Spinal cord (tissue), 10 donors: ENCODE measurements at places on chromosomes 11 and 22. TPM values are rescaled to one million over a fixed set of nuclear protein-coding genes. Genes with fewer than 3 reads are reported as not detected.
A peak's percentile ranks its signal among the peaks of the same experiment; 100 is the strongest.

DNA sequence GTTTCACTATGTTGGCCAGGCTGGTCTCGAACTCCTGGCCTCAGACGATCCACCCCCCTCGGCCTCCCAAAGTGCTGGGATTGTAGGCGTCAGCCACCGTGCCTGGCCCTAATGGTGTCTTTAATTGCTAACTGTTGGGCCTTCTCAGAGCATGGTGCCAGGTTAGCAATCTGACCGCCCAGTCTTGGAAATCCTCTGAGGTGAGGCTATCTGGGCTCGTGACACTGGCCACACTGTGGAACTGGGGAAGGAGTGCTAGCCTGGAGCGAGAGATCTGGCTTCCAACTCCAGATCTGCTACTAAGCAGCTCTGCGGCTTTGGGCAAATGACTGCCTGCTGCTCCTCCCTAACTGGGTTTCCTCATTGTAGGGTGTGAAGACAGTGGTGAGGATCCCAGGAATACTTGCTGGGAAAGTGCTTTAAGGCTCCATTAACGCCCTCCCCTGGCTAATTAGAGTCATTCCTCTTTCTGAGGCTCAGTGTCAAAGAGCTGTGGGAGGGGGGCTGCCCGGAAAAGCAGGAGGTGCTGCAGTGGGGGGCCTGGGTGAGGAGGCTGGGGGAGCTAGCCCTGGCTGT is 35.4 kb downstream of the CHRDL2 start:
- no peak for DNase-seq
- no peaks in the 10 kb centered on the region for H3K36me3 ChIP-seq
- H3K4me1 ChIP-seq: peaks cover 3% of the 10 kb centered on the region

DNA sequence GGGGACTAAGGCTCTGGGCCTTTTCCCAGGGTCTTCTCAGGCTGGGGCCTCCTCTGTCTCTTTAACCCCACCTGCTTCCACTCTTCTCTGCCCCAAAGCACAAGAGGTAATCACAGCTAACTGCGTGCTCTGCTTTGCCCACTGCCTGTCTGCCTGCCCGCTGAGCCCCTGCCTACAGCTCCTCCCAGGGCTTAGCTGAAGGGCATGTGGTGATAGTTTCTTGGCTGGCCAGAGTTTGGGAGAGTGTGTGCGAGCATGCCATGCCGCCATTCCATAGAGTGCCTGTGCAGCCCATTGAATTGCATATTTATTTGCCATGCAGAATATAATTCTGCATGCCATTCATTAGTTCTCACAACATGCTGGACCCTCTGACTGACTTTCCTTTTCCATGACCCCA is 32.5 kb downstream of the PHLDB1 start:
- peaks cover 99% of the 10 kb centered on the region for H3K36me3 ChIP-seq
- no peaks in the 10 kb centered on the region for H3K27me3 ChIP-seq
- DNase-seq: no peak

DNA sequence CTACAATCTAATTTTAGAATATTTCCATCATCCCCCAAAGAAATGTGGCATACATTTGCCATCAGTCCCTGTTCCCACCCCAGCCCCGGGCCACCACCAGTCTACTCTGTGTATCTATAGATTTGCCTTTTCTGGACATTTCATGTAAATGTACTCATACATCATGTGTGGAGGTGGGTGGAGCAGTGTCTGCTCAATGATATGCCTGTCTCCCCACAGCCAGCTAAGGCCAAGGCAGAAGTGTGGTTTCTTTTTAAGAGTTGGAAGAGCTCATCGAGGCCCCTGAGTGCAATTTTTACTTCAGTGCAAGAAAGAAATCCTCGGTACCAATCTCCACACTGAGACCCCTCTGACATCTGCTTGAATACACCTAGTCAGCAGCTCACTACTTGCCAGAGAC is 80.5 kb downstream of the TP53I11 start:
- no peak overlapping the region for H3K4me3 ChIP-seq
- peaks cover 54% of the 10 kb centered on the region for H3K4me1 ChIP-seq
- no peak for DNase-seq
- no peaks in the 10 kb centered on the region for H3K27me3 ChIP-seq
- no peaks in the 10 kb centered on the region for H3K36me3 ChIP-seq

DNA sequence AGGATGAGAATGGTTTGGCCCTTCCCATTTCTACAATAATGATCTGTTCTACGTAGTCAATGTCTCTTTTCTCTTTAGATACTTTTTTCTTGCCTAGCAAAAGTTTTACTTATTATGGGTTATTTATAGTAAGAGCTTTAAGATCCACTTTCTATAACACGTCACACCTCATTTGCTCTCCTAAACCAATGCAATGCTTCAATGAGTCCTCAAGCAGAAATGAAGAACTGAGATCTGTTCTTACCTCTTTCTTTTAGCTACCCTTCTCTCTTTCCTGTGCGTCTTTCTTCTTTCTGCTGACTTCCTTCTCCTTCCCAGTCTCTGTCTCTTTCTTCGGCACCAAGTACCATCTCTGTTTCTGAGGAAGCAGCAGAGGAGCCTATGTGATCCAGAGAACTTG is 61.8 kb downstream of the SNX19 start:
- no peak overlapping the region for H3K27ac ChIP-seq
- no peak overlapping the region for H3K4me3 ChIP-seq
- H3K27me3 ChIP-seq: no peaks in the 10 kb centered on the region
- no peak for DNase-seq
- no peaks in the 10 kb centered on the region for H3K4me1 ChIP-seq

DNA sequence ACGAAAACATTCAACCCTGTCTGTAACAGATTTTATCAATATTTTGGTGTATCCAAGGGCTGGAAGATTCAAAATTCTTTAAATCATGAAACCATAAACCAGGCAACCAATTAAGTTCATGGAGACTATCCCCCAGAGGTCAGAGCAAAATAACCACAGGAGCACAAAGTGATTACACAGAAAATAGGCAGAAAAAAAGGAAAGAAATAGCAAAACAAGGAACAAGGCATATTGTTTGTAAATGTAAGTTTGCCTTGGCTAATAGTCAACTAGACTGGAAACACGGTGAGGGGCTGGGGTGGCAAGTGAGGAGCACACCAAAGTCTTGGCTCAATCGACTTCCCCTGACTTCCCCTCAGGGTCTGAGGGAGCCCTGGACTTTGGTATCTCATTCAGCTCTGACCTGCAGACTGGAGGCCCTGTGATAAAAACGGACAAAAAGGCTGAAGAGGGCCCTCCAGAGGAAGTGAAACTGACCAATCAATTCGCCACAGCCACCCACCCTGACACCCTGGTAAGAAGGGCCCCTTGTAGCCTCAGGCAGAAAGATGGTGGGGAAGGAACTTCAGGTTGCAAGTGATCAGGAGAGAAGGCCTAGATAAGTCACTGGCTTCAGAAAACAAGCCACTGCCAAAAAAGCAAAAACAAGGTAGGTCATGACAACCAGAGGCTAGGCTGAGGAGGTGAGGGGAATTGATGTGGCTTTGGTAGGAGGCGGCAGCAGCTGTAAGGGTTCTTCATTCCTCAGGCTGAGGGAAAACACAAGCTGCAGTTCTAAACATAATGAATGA is 1.8 kb downstream of the SIK3 start:
- peak overlapping the region; percentile 77 for H3K27ac ChIP-seq
- peaks cover 16% of the 10 kb centered on the region for H3K4me1 ChIP-seq
- no peaks in the 10 kb centered on the region for H3K36me3 ChIP-seq
- H3K4me3 ChIP-seq: peak overlapping the region; percentile 56
- no peak for DNase-seq
- no peaks in the 10 kb centered on the region for H3K27me3 ChIP-seq

DNA sequence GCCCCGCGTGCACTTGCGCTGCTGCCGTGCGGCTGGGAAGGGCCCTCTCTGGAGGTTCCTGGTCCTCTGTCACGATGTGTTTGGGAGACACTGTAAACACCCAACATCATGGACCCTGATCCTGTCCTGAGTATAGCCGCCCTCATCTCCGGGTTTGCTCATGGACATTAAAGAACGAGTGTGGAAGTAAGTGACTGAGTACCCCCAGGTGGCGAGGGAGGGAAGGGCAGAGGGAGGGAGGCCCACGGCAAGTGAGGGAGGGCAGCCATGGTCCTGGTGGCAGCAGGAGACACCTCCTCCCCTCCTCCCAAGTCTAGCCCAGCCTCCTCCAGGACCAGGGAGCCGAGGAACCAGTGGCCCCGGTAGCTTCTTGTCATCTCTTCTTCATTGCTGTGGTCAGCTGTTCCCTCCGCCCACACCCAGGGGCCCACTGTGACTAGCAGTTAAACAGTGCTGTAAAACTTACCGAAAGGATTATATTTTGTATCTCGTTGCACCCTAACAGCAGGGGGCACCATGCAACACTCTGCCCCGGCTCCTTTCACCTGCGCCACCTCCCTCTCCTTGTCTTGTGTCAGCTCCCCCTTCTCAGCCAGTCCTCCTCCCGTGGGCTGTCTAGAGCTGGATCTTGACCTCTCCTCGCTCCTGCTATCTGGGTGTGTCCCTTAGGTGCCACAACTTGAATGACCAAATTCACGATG is 566.5 kb upstream of the B3GAT1 start:
- no peaks in the 10 kb centered on the region for H3K36me3 ChIP-seq
- H3K27ac ChIP-seq: no peak overlapping the region
- DNase-seq: no peak
- H3K27me3 ChIP-seq: no peaks in the 10 kb centered on the region
- H3K4me3 ChIP-seq: no peak overlapping the region

- H3K27ac ChIP-seq: peak overlapping the region; percentile 2
- H3K4me3 ChIP-seq: peak overlapping the region; percentile 31
- H3K36me3 ChIP-seq: no peaks in the 10 kb centered on the region
- no peak for DNase-seq
- peaks cover 10% of the 10 kb centered on the region for H3K4me1 ChIP-seq
- H3K27me3 ChIP-seq: no peaks in the 10 kb centered on the region
These were observed 590 bp downstream of the SLCO2B1 start for GRCh38 chr11:75151346-75152047.

GRCh38 chr22:19689408-19689807 is 24.9 kb upstream of the SEPTIN5 start:
- no peaks in the 10 kb centered on the region for H3K27me3 ChIP-seq
- no peak overlapping the region for H3K4me3 ChIP-seq
- H3K27ac ChIP-seq: no peak overlapping the region
- H3K36me3 ChIP-seq: no peaks in the 10 kb centered on the region
- DNase-seq: no peak

- H3K4me3 ChIP-seq: no peak overlapping the region
- no peak overlapping the region for H3K27ac ChIP-seq
- no peak for DNase-seq
- peaks cover 26% of the 10 kb centered on the region for H3K27me3 ChIP-seq
These were observed 9.4 kb downstream of the KCNK7 start for GRCh38 chr11:65586247-65586630.

DNA sequence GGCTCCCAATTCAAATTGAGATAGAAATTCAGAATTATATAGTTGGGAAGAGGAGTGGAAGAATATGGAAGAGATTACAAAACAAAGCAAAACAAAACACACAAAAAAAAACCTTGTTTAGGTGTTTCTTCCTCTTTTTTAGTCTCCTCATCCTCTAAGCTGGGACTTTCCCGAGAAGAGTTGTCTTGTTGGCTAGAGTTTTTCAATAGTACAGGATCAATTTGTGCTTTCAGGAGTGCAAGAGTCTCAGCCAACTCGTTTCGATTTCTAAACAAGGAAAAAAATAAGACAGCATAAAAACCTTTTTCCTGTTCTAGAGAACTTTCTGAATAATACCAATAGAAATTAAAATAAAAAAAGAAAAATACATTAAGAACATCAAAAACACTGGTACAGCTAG is 87.8 kb upstream of the CLNS1A start:
- no peaks in the 10 kb centered on the region for H3K4me1 ChIP-seq
- H3K27me3 ChIP-seq: no peaks in the 10 kb centered on the region
- peaks cover 5% of the 10 kb centered on the region for H3K36me3 ChIP-seq
- no peak for DNase-seq
- no peak overlapping the region for H3K4me3 ChIP-seq

DNA sequence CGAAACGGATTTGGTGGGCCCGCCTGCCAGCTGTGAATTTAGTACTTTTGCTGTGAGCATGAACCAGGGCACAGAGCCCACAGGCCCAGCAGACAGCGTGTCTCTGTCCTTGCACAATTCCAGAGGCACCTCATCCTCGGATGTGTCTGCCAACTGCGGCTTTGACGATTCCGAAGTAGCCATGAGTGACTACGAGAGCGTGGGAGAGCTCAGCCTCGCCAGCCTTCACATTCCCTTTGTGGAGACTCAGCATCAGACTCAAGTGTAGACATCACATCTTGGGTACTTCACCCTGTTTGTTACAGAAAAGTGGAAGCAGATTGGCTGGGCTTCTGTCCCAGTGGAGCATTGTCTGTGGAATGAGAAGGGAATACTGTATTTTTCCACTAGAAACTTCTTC is 78.6 kb upstream of the MTNR1B start:
- DNase-seq: no peak
- H3K4me3 ChIP-seq: no peak overlapping the region

DNA sequence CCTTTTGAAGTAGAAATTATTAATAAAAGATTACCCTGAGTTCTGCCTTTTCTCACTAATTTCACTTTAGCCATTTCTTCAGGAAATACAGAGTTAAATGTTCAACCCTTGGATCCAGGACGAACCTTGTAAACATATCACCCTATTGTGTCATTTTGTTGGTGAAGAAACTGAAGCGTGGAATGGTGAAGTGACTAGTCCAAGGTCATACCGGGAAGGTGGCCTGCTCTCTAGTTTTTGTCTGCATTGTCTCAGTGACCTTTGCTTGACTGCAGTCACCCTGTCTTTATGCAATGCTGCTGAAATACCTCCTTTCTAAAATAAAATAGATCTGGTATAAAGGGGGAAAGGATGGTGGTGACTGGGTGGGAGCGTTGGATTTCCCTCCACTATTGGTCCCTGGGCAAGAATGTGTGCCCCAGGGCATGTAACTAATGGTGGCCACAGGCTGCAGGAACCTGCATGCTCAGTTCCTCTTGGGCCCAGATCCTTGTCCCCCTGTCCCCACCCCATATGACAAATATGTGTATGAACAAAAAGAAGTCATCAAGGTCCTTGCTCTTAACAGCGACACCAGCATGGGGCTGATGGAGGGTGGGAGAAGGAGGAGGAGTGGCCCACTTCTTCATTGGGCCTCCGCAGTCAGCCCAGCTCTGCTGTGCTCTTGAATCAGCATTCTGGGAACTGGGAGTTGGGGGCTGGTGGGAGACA is 977 bp upstream of the SORL1-AS1 start:
- DNase-seq: no peak
- H3K4me1 ChIP-seq: peaks cover 17% of the 10 kb centered on the region
- H3K36me3 ChIP-seq: no peaks in the 10 kb centered on the region
- no peak overlapping the region for H3K27ac ChIP-seq
- no peaks in the 10 kb centered on the region for H3K27me3 ChIP-seq

GRCh38 chr11:746289-747157 is 741 bp upstream of the TALDO1 start:
- no peaks in the 10 kb centered on the region for H3K27me3 ChIP-seq
- H3K4me3 ChIP-seq: peak overlapping the region; percentile 62
- peaks cover 28% of the 10 kb centered on the region for H3K4me1 ChIP-seq

The LUZP2 gene
- 80.1 TPM for total RNA-seq

The GGTLC2 gene
- total RNA-seq: not detected

The TRIM6 gene
- 4.3 TPM for total RNA-seq

The AIFM3 gene
- total RNA-seq: 147 TPM

The MUC2 gene
- total RNA-seq: not detected

The PRG3 gene
- total RNA-seq: 0.55 TPM

The RTN4R gene
- total RNA-seq: 5.4 TPM

The TMPRSS6 gene
- not detected for total RNA-seq

The SLC22A9 gene
- total RNA-seq: not detected

The C11orf24 gene
- total RNA-seq: 12.7 TPM

The SCGB1D2 gene
- not detected for total RNA-seq

The OR52N4 gene
- 0.20 TPM for total RNA-seq
